ENCODE measurements at places on chromosomes 3 and 15.

DNA sequence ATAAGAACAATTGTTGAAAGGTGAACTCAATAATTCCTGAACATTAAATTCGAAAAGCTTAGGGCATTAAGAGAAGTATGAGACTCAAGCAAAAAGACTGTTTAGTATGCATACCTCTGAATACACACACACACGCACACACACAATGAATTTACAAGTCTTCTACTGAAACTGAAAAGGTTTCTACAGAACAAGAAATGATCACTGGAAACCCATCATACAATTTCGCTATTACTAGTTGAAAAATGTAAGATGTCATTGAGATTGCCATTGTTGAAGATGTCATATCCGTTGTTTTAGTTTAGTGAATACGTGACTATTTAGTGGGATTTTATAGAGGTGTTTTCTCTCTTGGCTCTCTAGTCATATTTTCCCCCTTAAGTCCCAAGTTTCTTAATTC, 106.8 kb downstream of the FOXB1 start:
- DNase-seq = no peak

GRCh38 chr15:36265422-36265821, 314.0 kb upstream of the CDIN1 start:
- DNase-seq = no peak

DNA sequence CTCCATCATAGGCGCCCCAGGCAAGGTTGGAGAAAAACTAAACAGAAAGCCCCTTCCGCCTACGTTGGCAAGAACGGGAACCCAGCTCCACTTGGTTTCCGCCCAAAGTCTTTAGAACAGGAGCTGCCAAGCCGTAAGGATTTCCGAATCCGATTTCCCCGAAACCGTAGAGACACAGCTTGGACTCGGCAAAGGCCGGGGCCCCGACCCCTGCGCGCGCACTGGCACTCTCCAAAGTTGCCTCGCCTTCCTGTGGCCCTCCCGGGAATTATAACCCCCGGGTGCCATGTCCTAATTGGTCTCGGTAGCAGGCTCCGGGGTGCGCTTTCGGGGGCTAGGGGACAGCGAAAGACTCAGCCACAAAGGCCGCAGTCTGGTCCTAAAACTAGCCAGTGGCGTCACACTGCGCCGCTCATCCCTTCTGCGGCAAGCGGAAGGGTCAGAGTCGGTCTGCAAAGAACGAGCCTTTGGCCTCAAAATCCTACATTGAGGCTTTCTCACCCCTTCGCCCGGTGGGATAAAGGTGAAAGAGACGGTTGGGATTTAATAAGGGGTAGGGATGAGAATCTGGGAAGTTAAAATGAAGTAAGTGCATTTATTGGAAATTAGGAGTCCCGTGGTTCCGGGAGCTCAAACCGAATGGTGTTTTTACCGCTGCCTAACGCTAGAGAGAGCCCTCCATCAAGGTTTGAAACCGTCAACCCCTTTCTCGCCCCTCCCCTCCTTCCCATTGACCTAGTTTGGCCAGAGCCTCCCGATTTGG, 6.8 kb downstream of the BCL6 start:
- DNase-seq = peak; percentile 97

- no peak for DNase-seq
These were observed 12.1 kb downstream of the TBC1D2B start for GRCh38 chr15:78065284-78065872.

GRCh38 chr15:89090791-89091626, 2.8 kb downstream of the ABHD2 start:
- peak; percentile 74 for DNase-seq

DNA sequence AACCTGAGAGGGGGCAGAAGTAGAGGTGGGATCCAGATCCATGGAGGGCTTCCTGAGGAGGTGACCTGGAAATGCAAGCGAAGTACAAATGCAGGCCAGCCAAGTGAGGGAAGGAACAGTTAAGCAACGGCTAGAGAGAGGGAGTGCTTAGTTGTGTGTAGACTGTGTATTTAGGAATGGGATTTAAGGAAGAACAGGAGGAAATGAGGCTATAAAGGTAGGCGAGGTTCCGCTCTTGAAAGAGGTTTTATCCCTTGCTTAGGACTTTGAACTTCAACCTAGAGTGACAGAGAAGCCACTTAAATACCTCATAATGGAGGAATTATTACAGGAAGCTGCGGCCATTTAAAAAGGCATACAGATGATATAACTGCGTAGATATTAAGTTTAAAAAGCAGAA, 295.1 kb downstream of the THSD4 start:
- DNase-seq = no peak

DNA sequence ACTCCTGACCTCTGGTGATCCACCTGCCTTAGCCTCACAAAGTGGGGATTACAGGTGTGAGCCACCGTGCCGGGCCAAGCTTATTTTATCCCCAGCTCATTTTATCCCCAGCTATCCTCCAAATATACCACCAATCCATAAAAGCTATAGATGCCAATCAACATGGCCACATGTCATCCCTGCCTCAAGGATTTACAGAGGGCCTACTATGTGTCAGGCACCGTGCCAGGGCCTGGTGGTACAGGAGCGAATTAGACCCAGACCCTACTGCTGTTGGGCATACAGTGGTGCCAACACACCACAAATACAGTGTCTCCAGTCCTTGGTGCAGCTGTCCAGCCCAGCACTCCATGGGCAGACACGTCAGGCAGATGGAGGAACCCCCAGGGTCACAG, 73.4 kb downstream of the SCN5A start:
- no peak for DNase-seq

- DNase-seq = no peak
These were observed 157.0 kb downstream of the CHST2 start for GRCh38 chr3:143276592-143276991.

GRCh38 chr3:11420066-11420465, 147.9 kb downstream of the ATG7 start:
- no peak for DNase-seq

DNA sequence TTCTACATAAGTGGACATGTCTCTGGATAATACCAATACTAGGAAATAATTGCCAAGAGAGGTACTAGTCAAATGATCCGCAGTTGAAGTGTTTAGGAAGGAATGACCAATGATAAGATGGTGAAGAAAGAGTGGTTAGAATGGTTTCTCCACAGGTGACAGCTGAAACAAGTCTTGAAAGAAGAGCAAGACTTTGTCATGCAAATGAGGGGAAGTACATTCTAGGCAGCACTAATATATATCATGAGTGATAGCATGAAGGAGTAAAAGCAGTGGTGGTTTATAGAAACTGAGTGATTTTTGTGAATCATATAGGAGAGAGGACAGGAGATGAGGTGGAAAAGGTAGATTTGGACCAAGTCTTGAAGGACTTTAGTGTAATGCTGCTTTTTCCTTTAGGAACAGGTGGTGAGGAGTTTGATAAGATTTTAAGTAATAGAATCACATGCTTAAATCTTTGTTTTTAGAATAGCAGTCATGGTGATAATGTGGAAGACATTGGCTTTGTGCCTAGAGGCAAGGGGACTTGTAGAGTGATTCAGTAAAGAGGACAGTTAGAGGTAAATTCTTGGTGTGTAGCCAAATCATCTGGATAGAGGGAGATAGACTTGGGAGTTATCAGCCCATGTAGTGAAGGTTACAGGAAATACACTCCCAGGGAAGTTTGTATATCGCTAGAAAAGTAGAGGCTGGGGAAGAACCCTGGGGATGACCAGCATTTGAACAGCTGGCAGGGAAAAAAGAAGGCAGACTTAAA, 31.9 kb downstream of the SLMAP start:
- DNase-seq = no peak

DNA sequence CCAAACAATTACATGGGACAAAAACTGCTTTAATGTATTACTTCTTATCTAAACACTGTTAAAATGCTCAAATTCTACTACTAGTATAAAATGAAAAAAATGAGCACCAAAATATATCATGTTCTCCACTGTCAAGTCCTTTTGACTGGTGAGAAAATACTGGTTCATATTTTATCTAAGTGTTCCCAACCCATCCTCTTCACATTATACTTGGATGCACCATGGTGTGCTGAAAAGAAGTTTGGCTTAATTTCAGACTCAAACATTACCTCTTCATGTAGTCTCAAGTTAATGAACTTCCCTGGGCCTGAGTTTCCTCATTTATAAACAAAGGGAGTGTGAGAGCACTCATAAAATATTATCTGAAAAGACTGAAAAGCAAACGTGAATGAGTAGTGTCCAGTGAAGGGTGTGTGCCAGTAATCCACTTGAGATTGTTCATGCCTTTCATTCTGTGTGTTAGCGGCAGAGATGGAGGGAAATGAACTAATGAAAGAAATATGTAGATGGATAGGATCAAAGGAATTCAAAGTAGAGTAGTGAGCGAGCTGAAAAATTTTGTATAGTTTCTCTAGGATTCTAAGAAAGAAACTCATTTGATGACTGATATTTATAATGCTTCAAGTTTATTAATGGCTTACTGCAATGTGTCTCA, 263.2 kb downstream of the NLGN1 start:
- no peak for DNase-seq

Data from tongue (tissue), 3 donors.